ENCODE measurements at places on chromosomes 6 and 20.

- DNase-seq: no peak
Observed at GRCh38 chr20:15267935-15268334, 930.5 kb upstream of the FLRT3 start.

DNA sequence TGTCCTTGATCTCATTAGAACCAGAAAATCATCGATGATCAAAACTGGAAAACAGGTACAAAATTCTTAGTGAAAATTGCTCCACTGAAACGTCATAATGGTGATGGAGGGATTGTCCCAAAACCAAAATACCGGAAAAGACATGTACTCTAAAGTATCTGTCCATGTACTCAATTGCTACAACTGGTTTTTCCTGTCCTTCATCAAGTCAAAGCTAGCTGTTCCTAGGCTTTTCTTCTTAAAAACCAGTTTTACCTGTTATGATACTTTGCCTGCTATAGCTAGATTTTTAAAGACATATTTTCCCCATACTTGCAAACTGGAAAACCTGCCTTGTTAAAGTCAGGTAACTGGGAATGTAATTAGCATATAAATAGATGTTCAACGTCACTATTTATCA, 50.5 kb upstream of the LRRC1 start:
- DNase-seq: no peak

- no peak for DNase-seq
Observed at GRCh38 chr6:22468256-22468965, 101.0 kb upstream of the HDGFL1 start.

DNA sequence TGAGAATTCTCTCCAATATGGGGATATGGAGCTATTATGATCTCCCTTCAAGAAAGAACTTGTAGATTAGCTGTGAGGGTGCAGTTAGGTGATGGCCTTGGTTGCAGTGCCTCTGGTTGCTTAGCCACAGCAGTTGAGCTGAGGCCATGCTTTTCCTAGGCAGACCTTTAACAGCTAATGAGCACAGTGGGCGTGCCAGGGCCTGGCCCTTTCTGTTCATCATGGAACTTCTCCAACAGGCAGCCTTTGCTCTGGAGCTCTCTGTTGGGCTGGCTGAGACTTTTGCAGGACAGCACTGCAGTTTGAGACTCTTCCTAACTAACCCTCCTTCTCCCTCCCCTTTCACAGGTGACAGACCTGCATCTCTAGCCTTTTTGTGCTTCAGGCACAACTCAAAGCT, 39.7 kb upstream of the TMEM170B start:
- no peak for DNase-seq

GRCh38 chr6:6007366-6008088, 802 bp upstream of the NRN1 start:
- no peak for DNase-seq

DNA sequence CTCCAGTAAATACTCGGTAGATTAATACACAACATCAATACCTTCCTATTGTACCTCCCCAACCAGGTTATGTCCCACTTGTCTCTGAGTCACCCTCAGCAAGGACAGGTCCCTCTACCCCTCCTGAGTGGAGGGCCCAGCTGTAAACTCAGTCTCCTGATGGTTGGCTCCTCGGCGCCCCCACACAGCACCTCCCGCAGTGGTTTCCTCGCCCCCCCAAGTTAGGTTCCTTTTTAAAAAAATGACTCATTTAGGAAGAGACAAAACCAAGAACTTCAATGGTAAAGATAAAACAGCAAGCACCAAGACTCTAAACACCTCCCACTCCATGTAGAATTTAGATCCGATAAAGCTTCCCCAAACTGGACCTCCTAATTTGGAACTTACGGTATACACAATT, 83.5 kb downstream of the TRERF1 start:
- no peak for DNase-seq

- no peak for DNase-seq
Observed at GRCh38 chr20:1005452-1006027, 3.4 kb upstream of the RSPO4 start.

DNA sequence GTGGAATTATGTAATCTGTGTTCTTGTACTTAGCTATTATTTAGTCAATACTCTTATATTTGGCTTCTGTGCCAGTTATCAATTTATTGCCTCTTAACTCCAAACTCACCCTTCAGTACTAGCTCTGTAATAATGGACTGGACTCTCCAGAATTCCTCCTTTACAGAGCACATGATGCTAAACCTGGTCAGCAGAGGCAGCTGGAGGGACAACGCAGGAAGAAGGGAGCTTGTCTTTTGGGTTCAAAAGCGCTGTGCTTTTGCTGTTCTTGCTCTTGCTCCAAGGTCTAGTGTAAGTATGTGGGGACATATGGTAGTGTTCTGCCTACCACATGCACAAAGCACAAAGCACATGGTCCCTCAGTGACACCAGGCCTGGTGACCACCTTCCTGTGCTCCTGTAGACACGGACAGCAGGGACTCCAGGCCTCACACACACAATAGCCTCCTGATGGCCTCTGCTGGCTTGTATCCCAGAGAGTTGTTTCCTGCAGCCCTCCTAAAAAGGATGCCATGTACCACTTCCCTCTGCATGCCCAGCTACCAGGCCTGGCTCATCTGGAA, 46.1 kb downstream of the CHD6 start:
- DNase-seq: no peak

GRCh38 chr6:5778317-5778857, 228.3 kb downstream of the NRN1 start:
- DNase-seq: no peak

- no peak for DNase-seq
Observed at GRCh38 chr6:14999106-14999505, 246.8 kb upstream of the JARID2 start.

DNA sequence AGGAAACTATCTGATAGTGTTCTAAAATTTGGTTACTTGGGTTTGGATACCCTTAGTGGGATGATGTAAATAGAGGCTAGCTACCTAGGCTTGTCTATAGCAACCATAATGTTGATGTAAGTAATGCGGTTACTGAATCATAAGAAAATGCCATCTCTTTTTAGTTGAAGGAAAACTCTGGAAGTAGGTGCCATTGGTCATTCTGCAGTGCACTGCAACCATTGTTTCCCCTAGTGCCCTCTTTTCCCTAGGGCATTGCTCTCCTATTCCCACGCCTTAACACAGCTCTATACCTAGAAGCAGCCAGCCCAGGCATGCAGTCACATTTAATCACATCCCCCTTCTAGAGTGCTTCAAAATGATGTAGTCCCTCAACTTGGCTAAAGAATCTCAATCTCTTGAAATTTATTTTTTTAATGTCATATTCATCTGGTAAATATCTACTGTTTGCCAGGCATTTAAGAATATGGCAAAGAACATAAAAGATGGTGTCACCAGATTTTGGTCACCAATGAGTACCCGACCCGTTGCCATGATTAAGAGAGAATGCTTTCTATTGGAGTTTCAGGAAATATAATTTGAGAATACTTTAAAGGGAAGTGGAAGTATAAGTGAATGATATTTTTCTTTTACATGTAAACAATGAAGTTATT, 10.4 kb downstream of the LOC128125822 start:
- no peak for DNase-seq

GRCh38 chr6:152173957-152174356, 366.5 kb downstream of the ESR1 start:
- no peak for DNase-seq

GRCh38 chr20:37917461-37917860, 14.5 kb downstream of the VSTM2L start:
- DNase-seq: no peak

GRCh38 chr6:55902796-55903195, 27.4 kb upstream of the BMP5 start:
- no peak for DNase-seq

GRCh38 chr6:107607116-107607515, 117.2 kb downstream of the SOBP start:
- no peak for DNase-seq

GRCh38 chr6:3412779-3413500, 43.9 kb downstream of the SLC22A23 start:
- DNase-seq: no peak

- DNase-seq: no peak
Observed at GRCh38 chr6:164121527-164121926, 707.0 kb downstream of the QKI start.

DNA sequence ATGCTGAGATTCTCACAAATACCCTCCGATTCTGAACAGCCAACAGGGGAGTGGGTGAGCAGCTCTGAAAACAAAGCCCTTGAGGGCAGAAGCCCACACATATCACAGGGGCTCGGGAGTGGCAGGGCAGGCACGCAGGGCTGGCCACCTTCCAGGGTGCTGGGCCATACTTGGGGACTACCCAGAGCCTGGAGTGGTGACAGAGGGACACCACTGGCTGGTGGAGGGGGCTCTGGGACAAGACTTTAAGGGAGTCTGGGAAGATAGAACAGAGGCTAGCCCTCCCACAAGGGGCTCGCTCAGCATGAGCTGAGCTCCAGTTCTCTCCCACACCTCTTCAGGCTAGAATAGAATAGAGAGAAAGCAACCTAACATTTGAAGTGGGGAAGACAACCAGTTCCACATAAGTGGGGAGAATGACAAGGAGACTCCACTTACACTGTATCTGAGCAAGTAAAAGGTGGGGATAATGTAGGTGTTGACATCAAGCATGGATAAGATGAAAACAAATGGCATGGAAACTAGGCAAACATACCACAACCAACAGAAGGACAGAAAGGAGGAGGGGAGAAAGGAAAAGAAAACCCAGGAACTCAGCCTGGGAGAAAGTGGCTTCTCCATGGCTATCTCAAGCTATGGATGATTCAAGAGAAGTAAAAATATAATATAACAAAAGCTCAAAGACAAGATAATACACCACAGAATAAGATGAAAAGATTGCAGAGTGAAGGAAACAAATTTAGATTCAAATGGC, 7.0 kb downstream of the PPIL1 start:
- DNase-seq: no peak

GRCh38 chr20:62571669-62572344, 70.5 kb upstream of the SLCO4A1 start:
- DNase-seq: no peak

GRCh38 chr20:4584510-4584909, 137.2 kb upstream of the PRND start:
- no peak for DNase-seq

GRCh38 chr20:3166913-3167342, 6.4 kb downstream of the LZTS3 start:
- no peak for DNase-seq

- DNase-seq: no peak
Observed at GRCh38 chr6:35967076-35967774, 46.3 kb upstream of the SRPK1 start.

- no peak for DNase-seq
Observed at GRCh38 chr6:3109761-3110160, 8.8 kb upstream of the BPHL start.

DNA sequence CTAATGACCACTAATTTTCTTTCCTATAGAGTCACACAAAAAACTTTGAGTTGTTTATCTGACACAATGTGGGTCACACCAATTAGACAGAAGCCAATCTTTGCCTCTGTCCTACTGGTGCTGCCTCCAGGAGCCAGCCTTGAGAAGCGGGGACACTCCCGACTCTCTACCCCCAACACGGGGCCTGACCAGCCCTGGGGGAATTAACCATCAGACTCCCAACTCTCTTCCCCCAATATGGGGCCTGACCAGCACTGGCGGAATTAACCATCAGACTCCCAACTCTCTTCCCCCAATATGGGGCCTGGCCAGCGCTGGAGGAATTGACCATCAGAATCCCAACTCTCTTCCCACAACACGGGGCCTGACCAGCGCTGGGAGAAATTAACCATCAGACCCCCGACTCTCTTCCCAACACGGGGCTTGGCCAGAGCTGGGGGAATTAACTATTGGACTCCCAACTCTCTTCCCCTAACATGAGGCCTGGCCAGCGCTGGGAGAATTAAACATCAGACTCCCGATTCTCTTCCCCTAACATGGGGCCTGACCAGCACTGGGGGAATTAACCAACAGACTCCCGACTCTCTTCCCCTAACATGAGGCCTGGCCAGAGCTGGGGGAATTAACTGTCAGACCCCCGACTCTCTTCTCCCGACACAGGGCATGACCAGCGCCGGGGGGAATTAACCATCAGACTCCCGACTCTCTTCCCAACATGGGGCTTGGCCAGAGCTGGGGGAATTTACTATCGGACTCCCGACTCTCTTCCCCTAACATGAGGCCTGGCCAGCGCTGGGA, 12.5 kb downstream of the CST7 start:
- DNase-seq: no peak

DNA sequence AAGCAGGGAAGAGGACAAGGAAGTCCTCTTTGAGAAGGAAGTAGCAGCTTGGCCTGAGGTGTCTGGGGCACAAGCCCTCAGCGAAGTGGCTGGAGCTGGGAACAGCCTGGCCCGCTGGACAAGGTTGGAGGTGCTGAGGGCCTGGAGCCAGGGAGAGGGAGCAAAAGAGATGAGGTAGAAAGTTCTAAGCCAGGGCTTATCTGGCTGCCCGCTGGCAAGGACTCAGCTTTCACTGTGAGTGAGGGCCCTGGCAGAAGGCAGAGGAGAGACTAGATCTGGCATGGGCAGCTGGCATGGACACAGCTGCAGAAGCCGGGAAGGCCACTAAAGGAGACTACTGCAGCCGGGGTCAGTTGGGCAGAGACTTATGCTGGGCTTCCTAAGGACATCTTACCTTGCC, 21.8 kb upstream of the PCMTD2 start:
- no peak for DNase-seq

- DNase-seq: no peak
Observed at GRCh38 chr20:25222461-25223178, 25.3 kb upstream of the PYGB start.

GRCh38 chr6:140077827-140078560, 703.5 kb upstream of the CITED2 start:
- no peak for DNase-seq

GRCh38 chr6:165451838-165452237, 142.4 kb upstream of the C6orf118 start:
- DNase-seq: no peak
